HuH-7.5 (cell line): ENCODE measurements at places on chromosomes 7 and 10.

- DNase-seq = no peak
Observed at GRCh38 chr7:42183547-42183946, 53.5 kb downstream of the GLI3 start.

GRCh38 chr7:150685219-150686029 lies at the start of gene GIMAP2:
GIMAP2 (plus strand) TSS chr7:150685706; CDS start chr7:150687060, 1,354 bp downstream.
- no peak for DNase-seq

GRCh38 chr10:133156674-133157579 lies 3.1 kb upstream of the KNDC1 start:
- DNase-seq = no peak

DNA sequence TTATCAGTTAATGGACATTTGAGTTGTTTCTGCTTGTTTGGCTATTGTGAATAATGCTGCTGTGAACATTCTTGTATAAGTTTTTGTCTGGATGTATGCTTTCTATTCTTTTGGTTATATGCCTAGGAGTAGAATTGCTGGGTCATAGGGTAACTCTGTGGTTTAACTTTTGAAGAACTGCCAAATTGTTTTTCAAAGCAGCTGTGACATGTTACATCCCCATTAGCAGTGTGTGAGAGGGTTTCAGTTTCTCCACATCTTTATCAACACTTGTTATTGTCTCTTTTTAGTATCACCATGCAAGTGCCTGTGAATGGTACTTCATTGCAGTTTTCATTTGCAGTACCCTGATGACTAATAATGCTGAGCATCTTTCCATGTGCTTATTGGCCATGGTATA lies 2.1 kb upstream of the NDUFB8 start:
- DNase-seq = no peak

DNA sequence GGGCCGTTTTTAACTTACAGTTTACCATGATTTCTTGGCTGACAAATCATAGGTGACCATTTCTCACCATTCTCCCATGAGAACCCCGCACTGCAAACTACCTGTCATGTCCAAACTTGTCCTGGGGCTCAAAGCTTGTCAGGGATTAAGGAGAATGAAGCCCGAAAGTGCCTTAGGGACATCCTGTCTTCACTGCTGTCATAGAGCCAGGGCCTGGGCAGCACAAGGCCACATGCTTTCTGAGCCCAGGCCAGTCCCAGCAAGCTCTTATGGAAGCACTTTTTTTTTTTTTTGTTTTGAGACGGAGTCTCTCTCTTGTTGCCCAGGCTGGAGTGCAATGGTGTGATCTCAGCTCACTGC lies 33.9 kb downstream of the CCM2 start:
- no peak for DNase-seq

- no peak for DNase-seq
Observed at GRCh38 chr7:68133045-68133444, 1136.4 kb downstream of the TYW1 start.

DNA sequence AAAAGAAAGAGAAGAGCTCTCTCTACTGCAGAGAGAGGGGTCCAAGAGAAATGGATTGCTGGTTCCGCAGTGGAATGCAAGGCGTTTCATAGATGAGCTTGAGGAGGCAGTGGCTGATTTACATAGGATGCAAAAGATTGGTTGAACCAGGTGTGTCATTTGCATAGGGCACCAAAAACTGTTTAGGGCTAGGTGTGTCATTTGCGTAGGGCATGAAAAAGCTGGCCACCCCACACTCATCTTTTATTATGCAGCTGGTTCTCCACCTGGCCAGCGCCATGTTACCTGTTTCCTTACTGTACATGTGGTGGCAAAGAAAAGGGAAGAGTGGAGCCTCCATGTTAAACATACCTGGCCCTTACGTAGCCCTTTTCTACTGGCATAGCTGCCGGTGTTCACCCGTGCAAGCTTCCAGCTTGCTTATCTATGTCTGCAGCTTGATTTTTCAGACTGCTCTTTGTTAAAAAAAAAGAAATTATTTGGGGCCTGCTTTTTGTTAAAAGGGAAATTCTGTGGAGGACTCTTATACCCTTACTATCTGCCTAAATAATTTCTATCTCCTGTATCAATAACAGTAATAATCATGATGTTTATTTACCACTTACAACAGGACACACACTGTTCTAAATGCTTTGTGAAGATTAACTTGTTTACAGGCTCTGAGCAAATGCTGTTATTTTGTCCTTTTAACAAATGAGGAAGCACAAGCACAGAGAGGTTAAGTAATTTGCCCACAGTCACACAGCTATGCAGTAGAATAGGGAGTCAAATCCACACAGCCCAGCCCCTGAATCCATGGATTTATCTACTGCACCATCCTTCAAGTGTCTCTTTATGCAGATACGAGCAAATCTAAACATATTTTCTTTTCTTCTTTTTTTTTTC lies 33.3 kb downstream of the CASP7 start:
- no peak for DNase-seq

GRCh38 chr10:75191821-75192568 lies 18.6 kb upstream of the VDAC2 start:
- DNase-seq = no peak
